ENCODE measurements at places on chromosomes 7 and 10.

DNA sequence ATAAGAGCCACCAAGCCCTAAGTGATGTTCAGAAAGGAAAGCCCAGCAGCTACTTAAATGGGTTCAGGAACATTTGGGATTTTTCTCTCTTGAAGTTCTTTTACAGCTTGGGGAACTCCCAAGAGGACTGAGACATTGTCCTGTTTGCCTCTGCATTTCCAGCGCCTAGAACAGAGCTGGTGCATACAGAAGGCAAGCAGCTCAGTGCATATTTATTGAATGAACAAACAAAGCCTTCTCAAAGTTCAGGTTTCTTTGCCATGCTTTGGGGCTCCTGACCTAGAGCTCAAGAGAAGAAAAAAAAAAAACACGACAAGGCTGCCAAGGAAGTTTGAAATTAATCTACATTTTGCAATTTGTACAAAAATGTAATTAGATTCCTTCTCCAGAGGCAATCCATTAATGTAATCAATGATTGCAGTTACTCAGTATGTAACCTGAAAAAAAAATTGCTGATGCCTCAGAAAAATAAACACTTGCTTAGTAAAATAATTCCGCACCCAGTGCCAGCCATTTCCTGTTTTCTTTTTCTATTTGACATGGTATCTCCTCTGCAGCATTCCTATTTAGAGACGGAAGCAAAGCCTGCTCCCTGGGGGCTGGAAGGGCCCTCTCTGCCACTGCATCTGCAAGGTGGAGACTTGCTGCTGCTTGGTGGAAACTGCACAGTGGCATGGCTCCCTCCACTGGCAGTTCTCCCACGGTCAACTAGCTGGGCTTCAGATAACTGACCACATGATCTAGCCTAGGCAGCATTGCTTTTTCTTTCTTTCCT lies 157.3 kb downstream of the TMEM178B start:
- DNase-seq, result no peak

GRCh38 chr7:41969561-41970105 lies 266.7 kb upstream of the INHBA start:
- no peak for DNase-seq

GRCh38 chr7:108404509-108405420 lies 51.5 kb downstream of the NRCAM start:
- no peak for DNase-seq

- DNase-seq, result no peak
Observed at GRCh38 chr10:25382029-25382810, 207.4 kb downstream of the GPR158 start.

DNA sequence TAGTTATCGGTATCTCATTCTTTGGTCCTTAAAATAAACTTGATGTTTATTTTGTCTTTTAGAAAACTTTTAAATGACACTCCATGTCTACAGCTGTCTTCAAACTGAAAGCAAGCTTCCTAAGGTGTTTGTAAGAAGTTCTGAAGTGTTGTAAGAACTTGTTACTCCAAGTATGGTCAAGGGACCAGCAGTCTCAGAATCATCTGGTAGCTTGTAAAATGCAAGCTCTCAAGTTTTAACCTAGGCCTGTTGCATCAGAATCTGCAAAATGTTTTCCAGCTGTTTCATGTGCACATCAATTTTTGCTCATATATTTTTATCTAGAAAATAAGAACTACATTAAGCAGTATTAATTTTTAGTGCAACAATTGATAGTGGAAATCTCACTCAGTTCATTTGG lies 104.1 kb downstream of the THSD7A start:
- no peak for DNase-seq

DNA sequence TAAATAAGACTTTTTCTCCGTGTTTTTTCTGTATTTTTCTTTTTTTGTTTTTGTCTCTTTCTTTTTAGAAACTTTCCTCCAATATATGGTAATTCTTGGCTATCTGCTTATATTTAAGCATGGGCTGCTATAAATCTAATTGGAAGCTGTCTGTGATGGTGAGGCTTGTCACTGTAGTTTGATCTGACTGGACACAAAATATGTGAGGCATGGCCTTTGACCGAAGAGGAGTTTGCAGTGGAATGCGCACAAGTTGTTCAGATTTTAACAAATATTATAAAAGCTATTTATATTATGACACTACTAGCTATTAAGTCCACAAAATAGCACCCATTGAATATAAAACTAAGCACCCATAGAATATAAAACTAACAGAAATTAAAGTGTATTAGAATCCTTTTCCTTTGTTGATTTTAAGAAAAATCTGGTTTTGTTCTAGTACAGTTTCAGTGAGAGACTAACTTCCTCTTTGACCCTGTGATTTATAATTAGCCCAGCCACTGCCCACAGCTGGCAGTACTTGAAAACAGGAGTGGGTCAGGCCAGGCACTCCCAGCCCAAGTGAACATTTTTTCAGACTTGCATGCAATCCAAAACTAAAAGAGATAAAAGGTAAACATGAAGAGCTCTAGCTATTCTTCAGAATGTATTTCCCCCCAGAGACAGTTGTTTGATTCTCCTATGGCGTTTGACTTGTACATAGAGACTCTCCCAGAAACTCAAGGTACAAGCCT lies 69.9 kb upstream of the FGL2 start:
- no peak for DNase-seq

DNA sequence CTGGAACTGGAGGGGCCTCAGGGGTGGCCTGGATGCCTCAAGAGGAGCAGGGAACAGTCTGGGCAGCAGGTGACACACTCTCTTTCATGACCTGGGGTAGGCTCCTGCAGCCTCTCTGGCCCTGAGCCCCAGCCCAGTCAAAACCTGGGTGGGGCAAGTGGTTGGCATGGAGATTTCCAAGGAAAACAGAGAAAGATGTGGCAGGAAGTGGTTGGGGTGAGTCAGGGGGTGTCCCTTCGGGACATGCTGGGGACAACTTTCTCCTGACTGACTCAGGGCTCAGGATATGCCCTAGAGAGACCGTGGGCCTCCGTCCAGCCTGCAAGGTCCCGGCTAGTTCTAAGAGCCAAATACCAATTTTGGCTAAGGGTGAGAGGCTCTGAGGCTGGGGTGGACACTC lies 2.9 kb downstream of the AQP1 start:
- DNase-seq, result no peak

- no peak for DNase-seq
Observed at GRCh38 chr7:18509481-18509880, 13.9 kb downstream of the HDAC9 start.

DNA sequence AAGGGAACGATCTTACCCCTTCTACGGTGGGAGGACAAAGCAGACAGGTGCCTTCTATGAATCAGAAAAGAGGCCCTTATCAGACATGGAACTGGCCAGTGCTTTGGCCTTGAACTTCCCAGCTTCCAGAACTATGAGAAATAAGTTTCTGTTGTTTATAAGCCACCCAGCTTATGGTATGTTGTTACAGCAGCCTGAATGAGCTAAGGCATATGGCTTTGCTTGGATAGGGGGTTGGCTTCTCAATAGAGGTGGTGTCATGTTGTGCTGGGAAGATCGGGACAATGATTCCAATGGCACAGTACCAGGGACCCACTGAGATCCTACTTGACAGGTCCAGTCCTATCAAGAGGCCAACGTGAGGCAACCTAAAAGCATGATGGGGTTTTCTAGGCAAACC lies 183.4 kb upstream of the BMPER start:
- no peak for DNase-seq

- no peak for DNase-seq
Observed at GRCh38 chr10:26213157-26213800, 3.3 kb upstream of the GAD2 start.

GRCh38 chr10:52228556-52228955 lies 85.5 kb upstream of the DKK1 start:
- DNase-seq, result no peak

DNA sequence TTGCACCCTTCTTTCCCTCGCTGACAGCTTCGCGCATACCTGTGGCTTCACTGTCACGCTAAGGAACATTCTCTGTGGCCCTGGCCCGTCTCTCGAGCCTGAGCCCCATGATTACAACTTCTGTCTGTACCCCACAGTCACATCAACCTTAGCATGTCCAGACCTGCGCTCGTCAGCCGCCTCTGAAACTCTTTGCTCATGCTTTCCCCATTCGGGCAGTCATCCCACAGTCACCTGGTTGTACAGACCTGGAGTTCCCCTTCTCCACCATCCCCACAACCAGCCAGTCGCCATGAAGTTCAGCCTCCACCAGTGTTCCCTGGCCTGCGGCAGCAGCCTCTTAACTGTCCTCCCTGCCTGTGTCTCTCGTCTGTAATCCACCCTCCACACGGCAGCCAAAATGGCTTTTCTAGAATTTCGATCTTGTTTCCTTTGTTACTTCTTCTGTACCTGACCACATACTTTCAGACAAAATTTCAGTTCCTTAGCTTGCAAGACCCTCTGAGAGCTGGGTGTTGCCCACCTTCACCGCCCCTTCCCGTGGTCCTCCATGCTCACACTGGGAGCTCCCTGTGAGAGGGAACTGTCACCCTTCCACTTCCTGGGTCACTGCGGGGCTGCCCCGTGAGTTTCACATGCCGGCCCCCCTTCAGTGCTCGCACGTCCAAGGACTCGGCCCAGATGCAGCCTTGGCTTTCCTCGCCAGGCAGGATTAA lies 229.2 kb downstream of the CELF2 start:
- DNase-seq, result no peak

DNA sequence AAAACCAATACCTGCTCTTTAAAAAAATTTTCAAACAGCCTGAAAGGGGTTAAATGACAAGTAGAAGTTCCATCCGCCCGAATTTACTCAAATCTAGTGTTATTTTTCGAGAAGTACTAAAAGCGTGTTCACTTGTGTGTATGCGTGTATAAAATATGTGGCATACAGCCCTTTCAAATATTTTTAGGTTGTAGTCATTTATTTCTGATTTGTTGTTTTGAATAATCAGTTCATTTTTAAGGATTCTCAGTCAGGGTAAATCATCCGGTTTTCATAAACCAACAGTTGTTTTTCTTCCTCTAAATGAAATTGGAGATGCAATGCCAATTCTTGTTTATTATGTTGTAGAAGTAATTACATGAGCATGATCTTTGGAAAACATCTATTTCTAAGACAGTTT lies 6.9 kb upstream of the SUN1 start:
- DNase-seq, result no peak

DNA sequence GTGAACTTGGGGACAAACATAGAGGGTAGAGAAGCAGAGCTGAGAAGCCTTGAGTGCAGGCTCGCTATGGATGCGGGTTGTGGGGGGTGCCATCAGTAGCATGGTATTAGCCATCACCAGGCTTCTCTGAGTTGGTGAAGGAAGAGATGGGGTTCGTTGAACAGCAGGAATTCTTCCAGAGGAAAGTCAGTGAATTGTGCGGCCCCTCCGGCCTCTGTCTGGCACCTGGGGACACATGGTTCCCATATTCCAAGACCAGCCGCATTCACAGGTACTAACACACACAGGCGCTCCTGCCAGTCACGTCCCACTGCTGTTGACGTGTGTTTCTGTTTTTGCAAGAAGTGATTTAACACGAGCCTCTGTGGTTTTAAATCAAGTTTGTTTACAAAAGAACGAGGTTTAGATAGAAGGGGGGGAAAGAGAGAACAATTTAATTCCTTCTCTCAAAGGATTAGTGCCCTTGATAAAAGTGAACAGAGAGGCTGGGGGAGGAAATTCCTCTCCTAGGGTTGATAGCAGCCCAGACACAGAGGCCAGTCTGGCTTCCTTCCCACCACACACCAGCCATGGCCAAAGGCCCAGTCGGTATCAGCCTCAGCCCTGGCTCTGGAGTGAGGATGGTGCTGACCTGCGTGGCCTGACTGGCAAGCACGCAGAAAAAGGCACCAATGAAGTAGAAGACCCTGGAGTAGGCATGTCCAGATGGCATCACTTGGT lies 252.6 kb upstream of the IGFBP3 start:
- DNase-seq, result no peak

DNA sequence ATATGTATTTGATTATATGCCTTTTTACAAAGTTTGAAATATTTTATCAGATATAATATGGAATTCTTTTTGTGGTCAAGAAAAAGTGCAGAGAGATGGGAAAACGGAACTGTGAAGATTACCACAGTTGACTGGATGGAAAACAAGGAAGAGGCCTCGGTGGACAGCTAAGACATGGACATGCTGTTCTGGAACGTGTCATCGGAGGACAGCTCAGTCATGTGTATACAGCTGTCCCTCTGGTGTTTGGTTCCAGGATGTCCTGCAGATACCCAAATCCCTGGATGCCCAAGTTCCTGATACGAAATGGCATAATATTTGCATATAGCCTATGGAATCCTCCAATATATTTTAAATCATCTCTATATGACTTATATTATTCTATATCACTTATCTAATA lies 49.4 kb downstream of the TRIL start:
- DNase-seq, result no peak

DNA sequence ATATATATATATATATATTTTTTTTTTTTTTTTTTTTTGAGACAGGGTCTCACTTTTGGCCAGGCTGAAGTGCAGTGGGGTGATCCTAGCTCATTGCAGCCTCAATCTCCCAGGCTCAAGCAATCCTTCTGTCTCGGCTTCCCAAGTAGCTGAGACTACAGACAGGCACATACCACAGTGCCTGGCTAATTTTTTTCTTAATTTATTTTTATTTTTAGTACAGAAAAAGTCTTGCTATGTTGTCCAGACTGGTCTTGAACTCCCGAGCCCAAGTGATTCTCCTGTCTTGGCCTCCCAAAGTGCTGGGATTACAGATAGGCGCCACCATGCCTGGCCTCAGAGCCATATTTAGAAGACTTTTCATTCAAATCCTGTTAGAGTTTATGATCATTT lies 79.6 kb downstream of the PRTFDC1 start:
- DNase-seq, result no peak

DNA sequence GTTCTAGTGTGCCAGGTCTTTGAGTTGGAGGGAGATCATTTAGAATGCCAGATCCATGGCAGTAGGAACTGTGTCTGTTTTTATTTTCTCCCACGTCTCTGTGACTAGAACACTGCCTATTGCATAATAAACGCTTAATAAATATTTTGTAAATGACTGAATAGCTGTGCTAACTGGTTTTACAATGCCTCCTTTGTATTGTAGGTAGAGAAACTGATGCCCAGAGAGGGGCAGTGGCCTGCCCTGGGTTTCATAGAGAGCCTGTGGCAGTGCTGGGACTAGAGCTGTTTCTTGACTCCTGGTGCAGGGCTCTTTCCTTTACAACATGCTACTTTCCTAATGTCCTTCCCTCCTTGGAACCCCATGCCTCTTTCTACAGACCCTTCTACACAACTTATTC lies 2.5 kb downstream of the TAS2R5 start:
- DNase-seq, result no peak

DNA sequence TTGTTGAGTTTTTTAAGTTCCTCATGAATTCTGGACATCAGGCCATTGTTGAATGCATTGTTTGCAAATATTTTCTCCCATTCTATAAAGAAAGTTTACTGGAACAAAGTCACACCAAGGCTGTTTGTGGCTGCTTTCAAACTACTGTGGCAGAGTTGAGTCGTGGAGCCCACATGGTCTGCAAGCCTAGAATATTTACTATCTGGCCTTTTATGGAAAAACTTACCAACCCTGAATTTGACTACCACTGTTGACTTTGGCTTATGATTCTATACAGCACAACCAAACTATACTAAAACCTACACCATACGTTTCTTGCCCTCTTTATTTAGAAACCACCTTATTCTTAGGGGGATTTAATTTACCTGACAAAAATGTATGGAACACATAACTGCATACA lies 239.1 kb downstream of the KCNMA1 start:
- no peak for DNase-seq

All from CD4-positive, alpha-beta T cell treated with Interleukin-17A for 1 hour (primary cell).